ENCODE measurements at places on chromosomes 1 and 21.

DNA sequence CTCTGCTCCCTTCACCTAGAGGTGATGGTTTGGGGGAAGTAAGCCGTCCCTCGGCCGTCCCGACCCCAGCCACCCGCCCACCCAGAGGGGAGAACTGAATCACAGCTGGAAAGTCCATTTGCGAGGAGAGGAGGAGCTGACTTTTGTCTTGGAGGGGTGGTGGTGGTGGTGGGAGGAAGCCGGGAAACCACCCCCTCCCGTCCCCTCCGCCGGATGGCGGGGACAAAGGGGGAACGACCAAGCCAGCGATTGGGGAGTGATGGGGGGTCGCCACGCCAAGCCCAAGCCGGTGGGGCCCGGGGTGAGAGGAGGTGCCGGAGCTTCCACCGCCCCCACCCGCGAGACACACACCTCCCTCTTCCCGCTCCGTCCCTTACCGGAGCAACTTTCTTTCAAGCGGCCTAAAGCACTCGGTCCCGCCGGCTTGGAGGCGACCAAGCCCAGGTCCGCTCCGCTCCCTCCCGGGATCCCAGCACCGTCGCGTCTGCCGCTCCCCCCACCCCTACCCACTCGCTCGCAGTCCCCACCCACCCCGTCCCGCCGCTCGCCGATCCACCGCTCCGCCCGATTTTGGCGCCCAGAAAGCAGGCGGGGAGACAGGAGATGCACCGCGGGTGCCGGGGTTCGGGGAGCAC is 540 bp downstream of the ARHGEF2 start:
- DNase-seq = no peak

- DNase-seq = no peak
Measured at GRCh38 chr21:44709426-44710293, 1.7 kb downstream of the TSPEAR start.

DNA sequence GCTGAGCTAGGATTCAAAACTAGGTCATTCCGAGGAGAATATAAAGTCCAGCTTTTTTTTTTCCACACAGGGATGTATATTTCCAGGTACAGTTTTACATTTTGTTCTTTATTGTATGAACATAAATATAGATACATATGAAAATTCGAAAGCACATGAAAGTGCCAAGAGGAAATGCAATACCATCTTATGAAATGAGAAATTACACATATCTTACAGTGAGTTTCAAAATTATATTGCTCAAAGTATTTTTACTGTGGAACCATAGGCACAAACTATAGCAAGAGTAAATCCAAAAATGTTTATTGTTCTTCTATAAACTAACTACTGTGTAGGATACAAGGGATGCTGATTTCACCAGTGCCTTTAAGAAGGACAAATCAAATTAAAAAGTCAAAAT is 39.0 kb downstream of the PTPRC start:
- DNase-seq = no peak

GRCh38 chr1:201706109-201706508 is 122.8 kb upstream of the IPO9 start:
- DNase-seq = no peak

- DNase-seq = no peak
Measured at GRCh38 chr1:226425431-226426031, 17.6 kb upstream of the PARP1 start.

DNA sequence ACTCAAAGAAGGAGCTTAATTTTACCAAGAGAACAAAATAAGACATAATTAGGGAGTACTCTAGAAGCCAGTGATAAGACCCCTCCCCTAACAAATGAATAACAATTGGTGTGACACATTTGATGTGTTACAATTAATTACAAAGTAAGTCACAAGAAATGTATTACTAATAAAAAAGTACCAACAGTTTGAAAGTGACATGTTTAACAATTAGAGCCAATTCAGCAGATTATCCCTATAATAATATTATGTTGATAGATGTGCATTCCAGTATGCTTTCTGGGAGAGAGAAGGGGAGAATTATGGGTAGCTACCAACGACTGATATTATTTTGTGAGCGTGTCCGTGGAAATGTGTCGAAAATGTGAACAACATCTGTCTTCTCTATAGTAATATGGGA is 19.1 kb downstream of the CTSK start:
- DNase-seq = no peak

DNA sequence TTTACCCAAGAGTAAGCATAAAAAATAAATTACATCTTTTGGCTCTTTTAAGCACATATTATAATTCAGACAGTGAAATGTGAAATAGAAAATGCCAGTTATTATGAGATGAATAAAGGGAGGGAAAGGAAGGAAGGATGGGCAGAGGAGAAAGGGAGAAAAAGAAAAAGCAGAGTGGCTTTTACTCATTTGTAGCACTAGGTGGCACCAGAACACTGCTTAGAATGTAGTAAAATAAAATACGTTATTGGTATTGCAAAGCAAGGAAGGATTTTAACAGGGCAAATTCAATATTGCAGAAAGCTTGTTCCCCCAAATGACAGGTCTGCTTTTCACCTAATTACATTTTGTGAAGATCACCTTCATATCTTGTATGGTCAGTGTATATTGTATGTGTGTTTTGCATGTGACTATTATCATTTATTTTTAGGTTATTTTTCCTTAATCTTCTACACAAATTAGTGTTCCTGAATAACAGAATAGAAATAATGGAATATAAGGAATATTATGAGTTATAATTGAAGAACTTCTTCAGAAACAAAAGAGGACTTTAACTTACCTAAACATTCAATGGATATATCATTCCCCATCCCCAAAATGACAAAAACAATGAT is 9.1 kb upstream of the PCNX2 start:
- DNase-seq = no peak

- no peak for DNase-seq
Measured at GRCh38 chr1:43666608-43667007, 16.7 kb downstream of the KDM4A start.

Data from GM04503 (cell line).